CD4-positive, alpha-beta T cell treated with Interleukin-10 for 1 hour (primary cell): ENCODE measurements at places on chromosomes 1 and 21.

GRCh38 chr21:38479641-38480525, 18.4 kb downstream of the ERG start:
- DNase-seq: no peak

- DNase-seq: no peak
Measured at GRCh38 chr1:20367626-20368025, 77.0 kb downstream of the VWA5B1 start.

DNA sequence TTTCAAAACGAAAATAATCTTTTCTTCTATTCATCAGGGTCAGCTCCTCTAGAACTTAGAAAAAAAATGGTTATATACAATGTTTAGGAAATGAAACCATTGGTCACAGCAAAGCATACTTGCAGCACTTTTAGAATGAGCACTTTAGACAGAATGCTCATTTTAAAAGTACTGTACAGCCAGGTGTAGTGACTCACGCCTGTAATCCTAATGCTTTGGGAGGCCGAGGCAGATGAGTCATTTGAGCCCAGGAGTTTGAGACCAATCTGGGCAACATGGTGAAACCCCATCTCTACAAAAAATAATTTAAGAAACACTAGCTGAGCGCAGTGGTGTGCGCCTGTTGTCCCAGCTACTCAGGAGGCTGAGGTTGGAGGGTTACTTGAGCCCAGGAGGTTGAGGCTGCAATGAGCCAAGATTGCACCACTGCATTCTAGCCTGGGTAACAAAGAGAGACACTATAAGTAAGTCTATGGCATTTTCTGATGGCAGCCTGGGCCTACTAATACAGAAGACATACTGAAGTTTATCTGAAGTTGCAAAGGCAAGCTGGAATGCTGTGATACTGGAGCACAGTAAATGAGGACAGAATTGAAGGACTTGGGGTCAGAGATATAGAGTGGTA, 48.9 kb upstream of the ZNF326 start:
- DNase-seq: no peak

DNA sequence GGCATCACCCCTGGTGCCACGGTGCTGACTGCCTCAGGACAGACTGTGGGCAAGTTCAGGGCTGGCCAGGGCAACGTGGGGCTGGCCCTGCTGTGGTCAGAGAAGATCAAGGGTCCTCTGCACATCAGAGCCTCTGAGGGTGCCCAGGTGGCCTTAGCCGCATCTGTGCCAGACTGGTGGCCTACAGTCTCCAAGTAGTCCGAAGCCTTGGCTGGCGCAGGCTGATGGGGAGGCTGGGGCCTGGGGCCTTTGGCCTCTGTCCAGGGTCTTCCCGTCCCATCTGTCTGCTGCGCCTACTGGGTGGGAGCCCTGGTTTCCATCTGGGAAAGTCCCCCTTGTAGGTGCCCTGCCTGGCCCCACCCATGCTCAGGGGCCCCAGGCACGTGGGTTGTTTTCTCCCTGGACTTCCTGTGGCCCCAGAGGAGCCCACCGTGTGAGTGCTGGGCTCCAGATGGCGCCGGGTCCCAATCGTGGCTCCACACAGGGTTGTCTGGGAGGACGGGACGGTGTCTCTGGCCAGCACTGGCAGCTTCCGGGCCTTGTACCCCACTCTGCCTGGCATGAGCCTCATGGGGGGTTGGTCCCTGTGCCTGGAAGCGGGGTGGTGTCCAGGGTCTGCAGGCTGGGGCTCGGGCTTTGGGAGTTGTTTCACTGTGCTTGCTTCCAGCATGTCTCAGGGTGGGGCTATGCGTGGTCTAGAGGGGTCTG, 9.9 kb downstream of the IBA57 start:
- no peak for DNase-seq

DNA sequence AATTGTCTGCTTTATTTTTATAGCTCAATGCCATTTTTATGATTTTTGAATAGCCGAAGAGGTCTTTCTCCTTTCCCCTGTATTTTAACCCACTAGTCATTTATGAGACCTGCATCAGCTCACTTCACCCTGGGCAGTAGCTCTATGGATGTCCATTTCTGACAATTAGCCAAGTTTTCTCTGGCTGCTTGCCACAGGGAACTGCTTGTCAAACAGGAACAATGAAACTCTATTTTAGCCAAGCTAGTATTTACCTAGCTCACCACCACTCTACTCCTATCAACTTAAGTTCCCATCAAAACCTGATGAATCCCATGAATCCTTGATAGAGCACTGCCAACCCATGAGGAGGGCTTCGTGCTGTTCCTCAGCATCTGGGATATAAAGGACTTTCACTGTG, 406.7 kb downstream of the RWDD3 start:
- DNase-seq: no peak

- DNase-seq: no peak
Measured at GRCh38 chr1:201515895-201516294, 9.0 kb upstream of the CSRP1 start.

DNA sequence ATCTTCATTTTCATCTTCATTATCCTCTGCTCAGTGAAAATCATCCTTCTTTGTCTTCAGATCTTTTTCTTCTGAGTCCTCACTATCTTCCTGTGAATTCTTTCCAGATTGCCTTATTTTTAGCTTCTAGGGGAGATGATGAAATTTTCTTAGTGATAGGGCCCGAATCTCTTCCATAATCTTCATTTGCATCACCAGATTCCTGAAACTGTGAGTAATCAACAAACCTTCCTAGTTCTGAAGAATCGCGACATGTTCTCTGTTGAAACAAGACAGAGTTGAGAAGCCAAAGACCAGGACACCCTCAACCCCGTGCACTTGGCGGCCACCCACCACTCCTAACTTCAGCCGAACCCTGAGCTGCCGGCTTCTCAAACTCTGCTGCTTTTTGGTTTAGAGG, 92.8 kb upstream of the CDC42BPA start:
- DNase-seq: no peak

GRCh38 chr1:76572229-76572628, 295.1 kb upstream of the ST6GALNAC5 start:
- no peak for DNase-seq

GRCh38 chr1:159972443-159973205, 18.6 kb upstream of the SLAMF9 start:
- no peak for DNase-seq
